ENCODE measurements at places on chromosomes 12 and 14. TPM values are rescaled to one million over a fixed set of nuclear protein-coding genes. Genes with fewer than 3 reads are reported as not detected.

VWF gene
- total RNA-seq: 0.24 TPM

WIF1 gene
- not detected for total RNA-seq

ACTR6 gene
- 32.3 TPM for total RNA-seq

PROX2 gene
- not detected for total RNA-seq

C12orf50 gene
- not detected for total RNA-seq

PFDN5 gene
- 362 TPM for total RNA-seq

FITM1 gene
- total RNA-seq: 1.5 TPM

REP15 gene
- total RNA-seq: 0.43 TPM

CLBA1 gene
- 0.43 TPM for total RNA-seq

MMP19 gene
- not detected for total RNA-seq

CSRP2 gene
- 0.23 TPM for total RNA-seq

EML5 gene
- 1.9 TPM for total RNA-seq

GPRC5A gene
- total RNA-seq: 0.23 TPM

MYH6 gene
- total RNA-seq: not detected

HNF1A gene
- total RNA-seq: not detected
